Progenitor cell of endocrine pancreas (in vitro differentiated cells): ENCODE measurements at places on chromosomes 5 and 9. TPM values are rescaled to one million over a fixed set of nuclear protein-coding genes. Genes with fewer than 3 reads are reported as not detected.

DNA sequence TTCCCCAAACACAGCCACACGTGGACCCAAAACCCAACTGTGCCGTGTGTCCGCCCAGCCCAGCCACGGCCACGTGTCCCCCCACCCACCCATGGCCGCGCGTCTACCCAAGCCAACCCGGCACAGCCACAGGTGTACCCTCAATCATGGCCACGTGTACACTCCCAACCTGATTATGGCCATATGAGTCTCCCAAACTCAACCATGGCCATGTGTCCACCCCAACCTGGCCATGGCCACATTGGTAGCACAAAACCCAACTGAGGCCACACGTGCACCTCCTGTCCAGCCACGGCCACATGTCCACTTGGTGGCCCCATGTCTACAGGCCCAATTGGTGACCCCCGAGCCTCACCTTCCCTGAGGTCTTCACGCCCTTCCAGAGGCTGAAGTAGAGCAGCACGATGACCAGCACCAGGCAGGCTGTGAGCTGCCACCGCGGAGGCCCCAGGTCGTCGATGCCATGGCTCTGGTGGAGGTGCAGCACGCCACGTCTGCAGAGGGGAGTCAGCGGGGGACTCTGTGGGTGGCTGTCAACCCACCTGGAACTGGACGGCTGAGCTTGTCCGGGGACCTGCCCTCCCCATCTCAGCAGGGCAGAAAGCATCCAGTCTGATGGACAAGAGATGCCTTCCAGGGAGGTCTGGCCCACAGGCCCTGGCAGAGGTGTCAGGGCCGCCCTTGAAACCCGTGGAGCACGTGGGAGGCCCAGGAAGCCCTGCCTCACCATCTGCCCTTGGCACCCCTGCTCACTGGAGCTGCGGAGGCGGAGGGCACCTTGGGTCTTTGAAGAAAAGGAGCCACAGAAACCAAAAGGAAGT is 23.5 kb downstream of the SLC6A3 start:
- H3K36me3 ChIP-seq = no peaks in the 10 kb centered on the region
- H3K4me1 ChIP-seq = no peaks in the 10 kb centered on the region
- peaks cover 26% of the 10 kb centered on the region for H3K27me3 ChIP-seq
- H3K4me3 ChIP-seq = no peak overlapping the region
- no peak overlapping the region for H3K27ac ChIP-seq

- H3K4me1 ChIP-seq = peaks cover 15% of the 10 kb centered on the region
- H3K27me3 ChIP-seq = no peaks in the 10 kb centered on the region
- H3K4me3 ChIP-seq = peak overlapping the region; percentile 81
Measured at GRCh38 chr5:141850244-141850768, 27.9 kb downstream of the PCDH1 start.

- no peak overlapping the region for H3K27ac ChIP-seq
- peaks cover 5% of the 10 kb centered on the region for H3K36me3 ChIP-seq
- H3K4me3 ChIP-seq = peak overlapping the region; percentile 71
- H3K27me3 ChIP-seq = no peaks in the 10 kb centered on the region
- no peak for DNase-seq
- H3K4me1 ChIP-seq = peaks cover 24% of the 10 kb centered on the region
Measured at GRCh38 chr9:127566351-127567001, 45.6 kb upstream of the STXBP1 start.

DNA sequence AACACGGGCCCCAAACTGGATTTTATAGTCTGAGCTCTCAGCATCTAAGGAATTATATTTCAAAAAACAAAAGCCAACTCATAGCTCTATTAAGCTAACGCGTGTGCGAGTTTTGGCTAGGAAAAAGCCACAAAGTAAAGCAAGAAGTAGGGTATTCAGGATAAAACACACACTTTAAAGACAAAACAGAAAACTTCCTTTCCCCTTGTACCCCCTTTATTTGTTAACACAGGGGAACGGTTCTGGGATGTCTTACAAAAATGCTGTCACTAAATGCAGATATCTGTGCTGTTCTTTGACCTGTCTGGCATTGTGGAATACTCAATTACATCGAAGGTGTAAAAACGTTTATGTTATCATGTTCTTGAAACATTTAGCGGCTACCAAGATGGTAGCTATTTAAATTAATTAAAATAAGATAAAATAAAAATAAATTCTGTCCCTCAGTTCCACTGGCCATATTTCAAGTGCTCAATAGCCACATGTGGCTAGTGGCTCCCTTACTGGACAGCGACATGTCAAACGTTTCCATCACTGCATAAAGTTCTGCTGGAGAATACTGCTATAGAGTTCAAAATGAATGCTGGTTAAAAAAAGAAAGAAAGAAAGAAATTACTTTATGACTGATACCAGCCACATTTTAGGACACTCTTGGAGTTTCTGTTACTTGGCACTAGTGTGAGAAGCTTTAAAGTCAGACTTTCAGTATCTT is 7.2 kb upstream of the MEF2C start:
- H3K27ac ChIP-seq = no peak overlapping the region
- H3K4me3 ChIP-seq = peak overlapping the region; percentile 83
- peaks cover 36% of the 10 kb centered on the region for H3K27me3 ChIP-seq
- H3K4me1 ChIP-seq = peaks cover 4% of the 10 kb centered on the region
- no peak for DNase-seq

- no peaks in the 10 kb centered on the region for H3K4me1 ChIP-seq
- H3K4me3 ChIP-seq = no peak overlapping the region
- H3K27ac ChIP-seq = no peak overlapping the region
- no peak for DNase-seq
Measured at GRCh38 chr9:130549093-130549735, 30.2 kb upstream of the FUBP3 start.

- no peaks in the 10 kb centered on the region for H3K36me3 ChIP-seq
- peaks cover 77% of the 10 kb centered on the region for H3K27me3 ChIP-seq
- peak overlapping the region; percentile 70 for H3K4me3 ChIP-seq
Measured at GRCh38 chr9:1051584-1052275, 1.6 kb downstream of the DMRT2 start.

DNA sequence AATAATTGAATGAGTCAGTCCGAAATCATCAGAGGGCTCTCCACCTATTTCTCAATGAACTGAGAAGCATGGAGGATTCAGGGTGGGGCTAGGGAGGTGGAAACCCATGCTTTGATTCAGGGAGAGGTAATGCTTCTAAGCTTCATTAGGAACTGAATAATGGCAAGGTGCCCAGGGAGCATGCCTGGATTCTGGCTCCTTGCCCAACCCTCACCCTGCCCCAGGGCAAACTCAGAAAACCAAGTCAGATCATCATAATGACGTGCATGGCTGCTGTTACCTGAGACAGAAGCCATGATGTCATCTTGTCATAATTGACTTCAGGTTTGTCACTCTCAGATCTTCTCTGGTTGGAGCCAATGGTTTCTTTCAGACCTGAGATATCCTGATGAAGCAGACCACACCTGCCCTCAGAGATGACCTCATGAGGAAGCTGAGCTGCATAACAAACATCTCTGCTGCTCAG is 199.6 kb downstream of the SYK start:
- H3K36me3 ChIP-seq = no peaks in the 10 kb centered on the region
- H3K27me3 ChIP-seq = no peaks in the 10 kb centered on the region
- peaks cover 2% of the 10 kb centered on the region for H3K4me1 ChIP-seq
- H3K27ac ChIP-seq = no peak overlapping the region
- H3K4me3 ChIP-seq = no peak overlapping the region
- DNase-seq = no peak

DNA sequence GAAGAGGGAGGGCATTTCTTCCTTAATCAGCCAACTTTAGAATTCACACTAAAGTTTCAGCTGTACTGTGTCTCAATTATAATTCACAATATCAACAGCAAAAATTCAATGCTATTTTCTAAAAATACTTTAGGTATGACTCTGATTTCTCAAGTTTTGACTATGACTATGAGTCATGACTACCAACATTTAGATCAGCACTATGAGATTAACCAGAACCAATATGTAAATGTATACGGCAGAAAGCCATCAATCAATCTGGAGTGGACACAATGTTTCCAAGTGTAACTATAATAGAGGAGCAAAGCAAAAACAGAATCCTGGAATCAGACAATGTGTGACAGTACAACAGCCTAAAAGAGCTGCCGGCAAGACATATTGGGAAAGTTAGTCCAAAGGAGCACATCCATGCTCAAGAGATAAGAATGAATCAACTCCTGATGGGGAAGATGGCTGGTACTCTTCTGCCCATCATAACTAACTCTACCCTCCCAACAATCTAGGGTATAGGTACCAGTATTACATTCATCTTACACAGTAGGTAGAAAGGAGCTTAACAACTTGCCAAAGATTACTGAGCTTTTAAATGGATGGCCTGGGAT is 294.4 kb downstream of the SEMA5A start:
- H3K36me3 ChIP-seq = no peaks in the 10 kb centered on the region
- H3K4me3 ChIP-seq = no peak overlapping the region
- H3K27ac ChIP-seq = no peak overlapping the region
- no peaks in the 10 kb centered on the region for H3K27me3 ChIP-seq
- no peak for DNase-seq
- H3K4me1 ChIP-seq = no peaks in the 10 kb centered on the region

DNA sequence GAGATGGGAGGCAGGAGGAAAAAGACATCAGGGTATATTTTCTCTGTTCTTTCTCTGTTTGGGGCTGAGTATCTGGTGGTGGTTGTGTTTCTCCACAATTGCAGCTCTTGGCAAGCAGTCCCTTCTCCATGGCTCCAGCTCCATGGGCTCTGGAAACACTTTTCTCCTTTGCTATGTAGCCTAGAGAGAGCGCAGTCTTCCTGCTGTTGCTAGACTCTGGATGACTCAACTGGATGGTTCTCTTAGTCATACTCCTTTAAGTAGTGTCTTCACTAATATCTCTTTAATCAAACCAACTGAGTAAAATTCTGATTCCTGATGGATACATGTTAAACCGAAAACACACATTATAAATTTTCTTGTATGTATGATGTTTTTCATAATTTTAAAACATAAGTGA is 3.3 kb upstream of the PLGRKT start:
- no peak for DNase-seq
- peaks cover 10% of the 10 kb centered on the region for H3K4me1 ChIP-seq
- no peak overlapping the region for H3K4me3 ChIP-seq
- no peaks in the 10 kb centered on the region for H3K27me3 ChIP-seq
- peaks cover 1% of the 10 kb centered on the region for H3K36me3 ChIP-seq

DNA sequence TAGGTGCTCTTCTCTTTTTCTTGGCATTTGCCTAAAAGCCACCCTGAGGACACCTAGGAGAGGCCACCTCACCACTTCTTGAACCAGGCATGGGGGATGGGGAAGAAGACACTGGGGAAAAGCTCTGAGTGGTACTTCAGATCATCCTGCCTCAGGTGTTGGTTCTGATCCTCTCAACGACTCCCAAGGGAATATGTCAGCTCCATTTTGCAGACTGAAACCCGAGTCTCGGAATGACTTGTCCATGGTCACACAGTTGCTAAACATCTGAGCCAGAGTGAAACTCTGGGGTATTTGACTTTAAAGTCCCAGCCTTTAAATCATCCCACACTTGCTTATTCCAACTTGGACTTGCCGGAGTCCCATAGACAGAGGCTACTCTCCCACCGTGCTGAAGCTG is 120.6 kb upstream of the GABRP start:
- peaks cover 6% of the 10 kb centered on the region for H3K4me1 ChIP-seq
- no peaks in the 10 kb centered on the region for H3K36me3 ChIP-seq
- H3K4me3 ChIP-seq = no peak overlapping the region
- DNase-seq = no peak
- H3K27me3 ChIP-seq = peaks cover 25% of the 10 kb centered on the region

- H3K36me3 ChIP-seq = no peaks in the 10 kb centered on the region
- DNase-seq = no peak
- no peaks in the 10 kb centered on the region for H3K4me1 ChIP-seq
- H3K4me3 ChIP-seq = no peak overlapping the region
- H3K27me3 ChIP-seq = no peaks in the 10 kb centered on the region
- H3K27ac ChIP-seq = no peak overlapping the region
Measured at GRCh38 chr9:70015099-70015498, 28.5 kb upstream of the MAMDC2 start.

DNA sequence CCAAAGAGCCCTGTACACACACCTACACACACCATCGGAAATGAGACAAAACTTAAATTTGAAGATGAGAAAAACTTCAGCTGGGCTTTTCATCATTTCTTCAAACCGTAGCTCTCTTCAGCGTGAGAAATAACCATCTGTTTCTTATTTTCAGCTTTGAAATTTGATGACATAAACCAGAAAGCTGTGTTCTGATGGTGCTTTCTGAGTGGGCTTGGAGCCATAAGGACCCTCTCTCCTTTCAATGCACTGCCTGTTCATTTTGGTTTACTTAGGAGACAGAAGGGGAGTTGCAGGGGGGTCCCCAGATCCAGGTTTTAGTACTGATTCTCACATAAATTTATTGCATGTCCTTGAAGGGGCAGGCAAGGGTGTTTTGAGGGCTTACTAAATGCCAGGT is 9.5 kb downstream of the FBXO10 start:
- no peak overlapping the region for H3K4me3 ChIP-seq
- DNase-seq = no peak
- H3K36me3 ChIP-seq = peaks cover 23% of the 10 kb centered on the region
- no peak overlapping the region for H3K27ac ChIP-seq

- H3K36me3 ChIP-seq = peaks cover 29% of the 10 kb centered on the region
- H3K4me3 ChIP-seq = no peak overlapping the region
- H3K27me3 ChIP-seq = no peaks in the 10 kb centered on the region
- peak overlapping the region; percentile 81 for H3K27ac ChIP-seq
- no peaks in the 10 kb centered on the region for H3K4me1 ChIP-seq
Measured at GRCh38 chr5:652773-653350, 40.3 kb downstream of the TPPP start.

DNA sequence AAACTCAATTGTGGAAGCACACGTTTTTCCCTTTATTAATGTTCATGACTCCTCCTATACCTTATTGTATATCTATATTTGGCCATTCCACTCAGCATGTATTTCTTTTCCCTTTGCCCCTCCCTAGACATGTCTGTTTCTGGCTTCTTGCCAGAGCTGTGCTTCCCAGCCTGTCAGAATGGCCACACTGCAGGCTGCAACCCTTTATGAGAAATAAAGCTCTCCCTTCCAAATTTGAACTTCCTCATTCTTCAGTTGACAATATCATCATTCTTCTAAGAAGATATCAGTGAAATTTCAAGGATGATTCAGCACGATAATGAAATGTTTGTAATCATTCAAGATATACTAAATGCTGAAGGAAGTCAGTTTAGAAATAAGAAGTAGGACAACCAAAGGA is 107.6 kb upstream of the PRSS3 start:
- no peaks in the 10 kb centered on the region for H3K36me3 ChIP-seq
- no peak for DNase-seq
- H3K4me1 ChIP-seq = no peaks in the 10 kb centered on the region

DNA sequence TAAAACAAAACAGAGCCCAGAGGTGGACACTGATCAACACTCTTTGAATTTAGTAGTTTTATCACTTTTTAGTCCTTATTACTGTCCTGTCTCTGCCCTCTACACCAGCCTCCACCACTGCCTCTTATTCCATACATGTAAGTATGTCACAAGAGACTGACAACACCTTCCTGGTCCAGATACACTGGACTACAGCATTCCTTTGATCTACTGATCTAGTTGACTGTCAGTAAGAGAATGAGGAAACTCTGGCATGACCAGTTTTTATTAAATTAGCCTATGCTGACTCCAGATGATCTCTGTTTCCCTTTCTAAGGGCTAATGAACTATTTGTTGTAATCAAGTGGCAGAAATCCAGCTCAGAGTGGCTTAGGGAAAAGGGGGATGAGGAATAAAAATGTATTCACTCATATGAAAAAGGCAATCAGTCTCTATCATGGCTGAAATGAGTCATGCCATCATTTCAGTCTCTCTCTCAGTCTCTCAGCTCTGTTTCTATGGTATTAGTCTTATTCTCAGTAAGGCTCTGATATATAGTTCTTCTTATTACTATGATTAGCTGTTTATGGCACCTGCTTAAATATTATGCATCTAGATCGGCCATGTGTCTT is 5.5 kb downstream of the ARHGEF37 start:
- H3K27ac ChIP-seq = no peak overlapping the region
- no peak overlapping the region for H3K4me3 ChIP-seq
- H3K36me3 ChIP-seq = no peaks in the 10 kb centered on the region
- peaks cover 5% of the 10 kb centered on the region for H3K27me3 ChIP-seq

The PHF24 gene
- 0.29 and 0.38 TPM in 2 replicates for total RNA-seq

The MARCOL gene
- not detected in 2 replicates for total RNA-seq

The SLC36A2 gene
- not detected in 2 replicates for total RNA-seq

The FEM1C gene
- 18.1 and 18.4 TPM in 2 replicates for total RNA-seq
